ENCODE measurements at places on chromosomes 6 and 20. TPM values are rescaled to one million over a fixed set of nuclear protein-coding genes. Genes with fewer than 3 reads are reported as not detected.

- DNase-seq = no peak
Measured at GRCh38 chr6:170093658-170094596, 197.0 kb downstream of the DLL1 start.

- DNase-seq = no peak
Measured at GRCh38 chr6:89242574-89243330, 25.6 kb upstream of the GABRR1 start.

DNA sequence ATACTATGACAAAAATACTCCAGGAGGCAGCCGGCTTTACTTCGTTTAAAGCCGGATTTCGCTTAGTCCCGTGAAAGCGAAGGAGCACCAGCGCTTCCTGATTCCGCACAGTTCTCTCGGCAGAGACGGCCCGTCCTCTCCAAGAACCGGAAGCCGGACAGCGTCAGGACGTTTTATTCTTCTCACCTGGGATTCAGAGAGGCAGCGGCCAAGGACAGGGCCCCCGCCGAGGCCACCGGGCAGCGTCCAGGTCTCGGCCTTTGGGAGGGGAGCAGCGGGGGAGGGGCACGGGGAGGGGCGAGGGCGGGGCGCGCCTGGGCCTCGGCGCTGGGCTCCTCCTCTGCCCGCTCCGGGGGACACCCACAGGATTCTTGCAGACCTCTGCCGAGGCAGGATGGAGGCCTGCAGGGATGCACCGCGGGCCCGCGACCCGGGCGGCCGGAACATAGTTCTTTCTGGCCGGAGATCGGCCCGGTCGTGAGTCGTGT lies 2.8 kb upstream of the DIDO1 start:
- no peak for DNase-seq

GRCh38 chr20:24781418-24781980 lies 167.6 kb upstream of the CST7 start:
- no peak for DNase-seq

DNA sequence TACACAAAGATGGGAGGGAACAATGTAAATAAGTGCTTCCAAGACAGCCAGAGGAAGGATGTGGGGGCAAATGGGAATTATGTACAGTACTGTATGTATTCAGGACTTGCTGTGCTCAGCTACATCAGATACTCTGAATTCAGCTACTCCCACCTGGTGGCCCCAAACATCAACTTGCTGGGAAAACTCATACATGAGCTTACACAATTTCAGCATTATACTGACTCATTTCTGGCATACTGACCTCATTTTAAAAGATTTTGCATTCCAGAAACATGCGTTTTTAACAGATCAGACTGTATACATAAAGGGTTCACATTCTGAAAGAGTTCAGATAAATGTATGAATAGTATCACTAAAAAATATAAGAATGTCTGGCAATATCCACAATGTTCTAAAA lies 59.7 kb downstream of the GPX5 start:
- DNase-seq = no peak

DNA sequence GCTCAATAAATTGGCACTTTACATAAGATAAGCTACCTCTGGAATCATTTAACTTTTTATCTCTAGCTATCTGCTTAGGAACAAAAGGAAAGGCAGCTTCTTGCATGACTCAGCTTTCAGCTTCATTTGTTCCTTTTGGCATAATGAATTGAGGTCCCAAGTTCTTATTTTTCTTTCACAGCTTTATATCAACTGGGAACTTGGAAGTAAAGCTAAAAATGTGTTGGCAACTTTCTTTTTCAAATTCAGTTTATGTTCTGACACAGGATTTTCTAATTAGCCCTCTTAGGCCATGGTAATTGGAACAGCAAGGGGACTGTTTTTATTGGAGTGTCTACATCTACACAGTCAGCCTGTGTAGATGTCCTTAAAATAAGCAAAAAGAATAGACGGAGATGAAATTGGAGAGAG lies 55.2 kb upstream of the MRAP2 start:
- DNase-seq = no peak

DNA sequence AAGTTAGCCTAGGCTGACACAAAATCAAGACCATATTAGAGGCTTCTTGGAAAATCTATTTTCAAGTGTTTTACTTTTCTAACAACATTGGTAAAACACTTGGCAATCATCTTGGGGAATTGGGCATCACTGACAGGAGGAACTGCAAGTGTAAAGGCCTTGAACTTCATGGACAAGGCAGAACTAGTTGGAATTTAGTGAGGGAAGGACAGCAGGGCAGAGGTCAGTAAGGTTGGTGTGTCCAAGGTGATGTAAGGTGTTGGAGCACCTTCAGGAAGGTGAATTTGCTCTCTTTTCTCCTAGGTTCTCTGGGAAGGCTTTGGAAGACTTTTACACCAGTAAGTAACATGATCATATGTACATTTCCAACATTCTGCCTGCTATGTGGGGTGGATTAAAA lies 1.5 kb upstream of the SLC17A4 start:
- DNase-seq = no peak

DNA sequence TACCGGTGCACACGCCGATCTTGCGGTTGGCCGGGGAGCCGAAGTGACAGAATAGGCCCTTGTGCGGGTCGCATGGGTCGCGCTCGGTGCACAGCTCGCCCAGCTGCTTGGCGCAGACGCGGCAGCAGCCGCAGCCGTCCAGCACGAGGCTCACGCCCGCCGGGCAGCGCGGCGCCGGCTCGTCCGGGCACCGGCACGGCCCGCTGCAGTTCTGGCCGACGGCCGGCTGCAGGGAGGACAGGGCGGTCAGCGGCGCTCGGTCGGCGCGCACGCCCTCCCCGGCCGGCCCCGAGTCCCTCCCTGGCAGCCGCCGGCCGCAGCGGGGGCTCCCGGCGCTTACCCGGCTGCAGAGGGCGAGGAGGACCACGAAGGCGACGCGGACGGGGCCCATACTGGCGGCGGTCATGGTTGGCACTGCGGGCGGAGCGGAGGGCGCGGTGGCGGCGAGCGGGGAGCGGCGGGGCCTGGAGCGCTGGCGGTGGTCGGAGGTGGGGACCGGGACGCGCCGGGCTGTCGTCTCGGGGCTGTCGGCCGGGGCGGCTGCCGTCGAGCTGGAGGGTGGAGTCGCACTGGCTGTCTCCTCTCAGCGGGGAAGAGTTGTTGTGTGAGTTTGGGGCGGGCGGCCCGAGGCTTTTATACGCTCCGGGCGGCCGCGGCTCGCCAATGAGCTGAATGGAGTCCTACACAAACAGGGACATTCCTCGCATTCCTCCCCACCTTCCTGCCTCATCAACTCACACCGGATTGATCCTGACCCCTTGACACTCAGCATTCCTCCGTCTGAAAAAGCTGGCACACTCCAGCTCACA lies at the start of gene CCN2:
Gene CCN2, minus strand, starts transcription at position 606 of the 809 bp plus-strand sequence. Its CDS starts 200 bp downstream, at position 406.
- peak; percentile 99 for DNase-seq

DNA sequence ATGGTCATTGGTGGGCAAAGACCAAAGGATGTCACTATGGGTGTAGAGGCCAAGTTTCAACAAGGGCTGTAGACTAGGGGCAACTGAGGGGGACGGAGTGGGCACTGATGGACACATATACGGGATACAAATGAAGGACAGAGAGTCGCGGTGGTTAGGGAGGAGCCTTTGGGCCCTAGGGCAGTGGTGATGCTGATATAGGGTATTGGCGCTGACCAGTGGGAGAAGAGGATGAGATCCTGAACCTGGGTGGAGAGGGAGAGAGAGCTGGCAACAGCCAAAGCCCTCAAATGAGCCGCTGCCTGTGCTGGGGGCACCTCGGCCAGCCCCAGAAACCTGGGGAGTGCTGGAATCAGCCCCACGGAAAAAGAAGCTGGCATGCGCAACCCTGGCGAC lies 1.6 kb downstream of the CDH22 start:
- no peak for DNase-seq

SLC22A7 gene
- polyA plus RNA-seq = not detected

FLRT3 gene
- 0.64 TPM for polyA plus RNA-seq

PSORS1C1 gene
- polyA plus RNA-seq = 4.9 TPM
